ENCODE measurements at places on chromosomes 1 and 21. TPM values are rescaled to one million over a fixed set of nuclear protein-coding genes. Genes with fewer than 3 reads are reported as not detected.

DNA sequence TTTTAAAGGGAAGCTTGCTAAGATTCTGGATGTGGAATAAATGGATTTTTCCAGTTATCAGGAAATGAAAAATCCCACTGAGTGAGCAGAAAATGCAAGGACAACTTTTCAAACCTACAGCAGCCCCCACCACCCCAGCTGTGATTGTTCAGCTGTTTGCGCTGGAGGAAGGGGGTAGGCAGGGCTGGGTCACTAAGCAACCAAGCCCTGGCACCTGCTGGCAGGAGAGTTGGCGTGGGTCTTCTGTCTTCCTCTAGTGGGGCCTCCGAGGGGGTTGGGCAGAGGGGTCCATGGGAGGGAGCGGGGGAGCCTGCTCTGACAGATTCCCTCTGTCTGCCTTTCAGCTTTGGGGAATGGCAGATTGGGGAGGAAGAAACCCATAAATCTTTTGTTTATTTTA is 45.3 kb downstream of the EIF2D start:
- peaks cover 39% of the 10 kb centered on the region for H3K36me3 ChIP-seq
- no peak overlapping the region for H3K27ac ChIP-seq
- H3K27me3 ChIP-seq, result no peaks in the 10 kb centered on the region
- H3K4me3 ChIP-seq, result peak overlapping the region; percentile 54
- no peak for DNase-seq
- H3K4me1 ChIP-seq, result peaks cover 99% of the 10 kb centered on the region

AGBL4 gene
- total RNA-seq, result not detected

DNA sequence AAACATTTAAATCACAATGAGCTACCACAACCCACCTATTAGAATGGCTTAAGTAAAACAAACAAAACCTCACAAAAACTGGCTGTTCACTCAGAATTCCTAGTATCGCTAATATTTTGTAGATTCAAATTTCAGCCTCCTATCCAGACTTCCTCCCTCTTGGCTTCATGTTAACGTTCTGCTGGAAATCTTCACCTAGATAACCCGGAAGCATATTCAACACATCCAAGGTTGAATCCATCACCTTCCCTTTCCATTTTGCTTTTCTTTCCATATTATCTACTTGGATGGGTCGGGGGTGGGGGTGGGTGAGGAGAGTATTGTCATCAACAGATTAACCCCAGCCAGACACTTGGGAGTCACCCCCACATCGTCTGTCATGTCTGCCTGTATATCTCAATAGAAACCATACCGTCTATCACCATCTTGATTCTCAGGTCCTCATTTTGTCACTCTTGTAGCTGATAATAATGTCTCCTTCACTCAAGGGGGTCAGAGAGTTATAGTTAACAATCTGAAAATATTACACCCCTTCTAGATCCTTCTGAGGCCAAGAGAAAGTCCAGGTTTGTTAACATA is 1.7 kb upstream of the DPH5 start:
- no peaks in the 10 kb centered on the region for H3K27me3 ChIP-seq
- peak overlapping the region; percentile 94 for H3K4me3 ChIP-seq
- H3K4me1 ChIP-seq, result peaks cover 58% of the 10 kb centered on the region
- peak overlapping the region; percentile 78 for H3K27ac ChIP-seq
- no peak for DNase-seq

GRCh38 chr1:182649041-182649440 is 35.3 kb downstream of the RGS8 start:
- no peaks in the 10 kb centered on the region for H3K36me3 ChIP-seq
- no peaks in the 10 kb centered on the region for H3K4me1 ChIP-seq
- H3K27me3 ChIP-seq, result no peaks in the 10 kb centered on the region
- H3K27ac ChIP-seq, result no peak overlapping the region

DNA sequence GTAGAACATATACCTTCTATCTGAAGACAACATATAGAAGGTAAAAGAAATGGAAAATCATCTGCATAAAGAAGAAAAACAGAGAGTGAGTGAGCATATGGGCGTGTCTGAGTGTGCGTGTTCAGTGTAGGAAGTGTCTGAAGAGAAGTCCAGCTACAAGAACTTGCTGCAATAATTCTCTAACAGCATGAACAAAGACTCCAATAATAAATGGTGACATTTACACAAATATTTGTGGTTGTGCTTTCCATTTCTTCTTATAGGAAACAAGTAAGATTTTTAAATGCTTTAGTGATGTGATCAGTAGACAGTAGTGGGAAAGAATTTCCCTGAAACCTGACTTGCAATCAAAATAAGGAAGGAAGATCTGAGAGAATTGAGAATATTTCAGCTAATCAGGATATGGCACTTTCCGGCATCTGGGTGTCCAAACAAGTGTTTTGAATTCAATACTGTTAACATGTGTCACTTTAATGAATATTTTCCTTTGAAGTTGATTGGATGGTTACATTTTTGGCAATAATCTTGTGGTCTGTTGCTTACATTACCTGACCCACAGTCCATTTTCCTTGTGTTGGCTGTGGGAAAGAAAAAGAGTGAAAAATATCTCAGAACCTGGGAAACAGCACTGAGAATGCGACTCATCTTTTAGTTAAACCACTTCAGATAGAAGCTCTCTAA is 154.0 kb downstream of the TGFB2 start:
- H3K27me3 ChIP-seq, result no peaks in the 10 kb centered on the region
- no peaks in the 10 kb centered on the region for H3K36me3 ChIP-seq
- no peak for DNase-seq
- no peak overlapping the region for H3K4me3 ChIP-seq
- H3K4me1 ChIP-seq, result no peaks in the 10 kb centered on the region
- H3K27ac ChIP-seq, result no peak overlapping the region

GRCh38 chr1:15509586-15509985 is 14.4 kb downstream of the CASP9 start:
- peaks cover 5% of the 10 kb centered on the region for H3K36me3 ChIP-seq
- DNase-seq, result no peak
- H3K27ac ChIP-seq, result no peak overlapping the region

DNA sequence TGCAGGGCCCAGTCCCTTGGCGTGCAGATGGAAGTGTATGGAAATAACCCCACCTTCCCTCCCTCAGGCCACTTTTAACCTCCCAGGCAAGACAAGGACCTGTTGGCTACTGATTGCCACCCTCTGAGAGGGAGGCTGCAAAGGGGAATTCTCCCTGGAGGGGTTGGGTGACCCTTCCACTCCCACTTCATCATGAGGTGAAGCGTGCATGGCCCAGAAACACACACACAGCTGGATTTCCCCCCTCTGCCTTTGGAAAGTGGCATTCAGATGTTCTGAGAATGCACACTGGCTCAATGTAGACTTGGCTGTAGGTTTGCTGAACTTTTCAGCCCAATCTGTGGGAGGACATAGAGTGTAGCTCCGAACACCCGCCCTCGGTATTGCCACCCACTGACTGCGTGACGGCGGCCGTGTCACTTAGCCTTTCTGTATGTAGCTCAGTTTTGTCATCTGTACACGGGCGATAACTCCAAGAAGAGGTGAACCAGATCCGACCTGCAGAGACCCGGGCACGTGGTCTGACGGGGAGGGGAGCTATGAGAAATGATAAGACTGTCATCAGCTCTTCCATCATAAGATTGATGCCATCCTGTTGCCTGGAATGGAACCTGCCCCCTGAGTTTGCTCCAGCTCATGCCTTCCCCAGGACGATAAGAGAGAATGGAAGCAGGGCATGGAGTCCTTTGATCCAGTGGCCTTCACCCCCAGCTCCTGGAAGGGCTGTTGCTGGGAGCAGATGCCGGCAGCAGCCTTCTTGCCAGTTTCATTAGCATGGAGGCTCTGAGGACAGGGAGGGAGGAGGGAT is 19.3 kb downstream of the MIIP start:
- H3K4me1 ChIP-seq, result no peaks in the 10 kb centered on the region
- no peaks in the 10 kb centered on the region for H3K27me3 ChIP-seq
- no peaks in the 10 kb centered on the region for H3K36me3 ChIP-seq
- H3K27ac ChIP-seq, result no peak overlapping the region

RGS8 gene
- total RNA-seq, result not detected

DNA sequence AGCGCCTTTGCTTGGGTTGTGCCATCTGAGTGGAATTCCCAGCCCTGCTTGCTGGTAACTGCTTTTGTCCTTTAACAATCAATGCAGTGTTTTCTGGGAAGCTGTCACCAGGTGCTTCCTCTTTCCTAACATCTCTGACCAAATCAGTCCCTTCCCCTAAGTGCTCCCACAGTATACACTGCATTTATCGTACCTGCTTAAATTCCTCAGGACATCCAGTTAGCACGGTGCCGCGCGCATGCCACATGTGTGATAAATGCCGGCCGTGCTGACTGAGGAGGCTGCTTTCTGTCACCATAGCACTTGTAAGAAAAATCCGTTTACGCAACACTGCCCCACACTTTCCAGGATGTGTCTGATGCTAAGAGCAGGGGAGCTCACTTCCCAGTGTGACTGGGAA is 115.4 kb downstream of the BCAR3 start:
- no peak overlapping the region for H3K27ac ChIP-seq
- H3K4me3 ChIP-seq, result no peak overlapping the region
- H3K36me3 ChIP-seq, result no peaks in the 10 kb centered on the region
- no peak for DNase-seq
- no peaks in the 10 kb centered on the region for H3K27me3 ChIP-seq
- H3K4me1 ChIP-seq, result no peaks in the 10 kb centered on the region

NBPF12 gene
- total RNA-seq, result 11.3 TPM

GRCh38 chr1:7253118-7253480 is 467.8 kb downstream of the CAMTA1 start:
- no peaks in the 10 kb centered on the region for H3K36me3 ChIP-seq
- H3K27ac ChIP-seq, result no peak overlapping the region
- no peaks in the 10 kb centered on the region for H3K4me1 ChIP-seq
- no peaks in the 10 kb centered on the region for H3K27me3 ChIP-seq

GRCh38 chr1:92362970-92363369 is 64.1 kb downstream of the RPAP2 start:
- no peak for DNase-seq
- no peak overlapping the region for H3K4me3 ChIP-seq
- no peaks in the 10 kb centered on the region for H3K36me3 ChIP-seq
- no peak overlapping the region for H3K27ac ChIP-seq
- no peaks in the 10 kb centered on the region for H3K27me3 ChIP-seq

DNA sequence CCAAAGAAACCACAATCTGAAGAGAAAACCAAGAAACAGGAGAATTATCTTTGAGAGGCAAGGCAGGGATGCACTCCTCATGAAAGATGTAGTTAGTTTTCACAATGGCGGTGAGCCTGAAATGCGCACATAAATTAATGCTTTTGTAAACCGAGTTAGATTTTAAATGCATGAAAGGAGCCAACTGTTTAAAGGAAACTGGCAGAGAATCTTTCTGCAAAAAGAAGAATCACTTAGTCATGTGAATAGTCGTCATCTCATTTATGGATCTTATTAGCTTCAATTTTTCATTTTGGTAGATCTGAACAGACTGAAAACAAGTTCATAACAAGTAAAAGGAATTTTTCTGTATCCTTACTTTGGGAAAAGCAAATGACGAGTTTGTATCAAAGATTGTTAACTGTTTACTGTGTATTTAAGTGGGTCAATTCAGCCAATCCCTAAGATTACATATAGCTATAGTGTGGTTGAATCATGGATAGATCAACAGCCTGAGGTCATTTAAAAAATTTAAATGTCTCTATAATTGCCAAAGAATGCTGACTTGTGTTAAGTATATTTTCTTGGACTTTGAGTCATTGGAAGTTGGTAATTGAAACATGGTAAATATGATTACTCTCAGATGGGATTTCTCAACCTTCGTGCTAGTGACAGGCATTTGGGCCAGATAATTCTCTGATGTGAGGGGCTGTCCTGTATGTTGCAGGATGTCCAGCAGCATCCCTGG is 226.6 kb upstream of the KAZN start:
- no peak overlapping the region for H3K27ac ChIP-seq
- no peak for DNase-seq
- H3K27me3 ChIP-seq, result no peaks in the 10 kb centered on the region
- H3K36me3 ChIP-seq, result no peaks in the 10 kb centered on the region
- no peak overlapping the region for H3K4me3 ChIP-seq
- H3K4me1 ChIP-seq, result no peaks in the 10 kb centered on the region

DNA sequence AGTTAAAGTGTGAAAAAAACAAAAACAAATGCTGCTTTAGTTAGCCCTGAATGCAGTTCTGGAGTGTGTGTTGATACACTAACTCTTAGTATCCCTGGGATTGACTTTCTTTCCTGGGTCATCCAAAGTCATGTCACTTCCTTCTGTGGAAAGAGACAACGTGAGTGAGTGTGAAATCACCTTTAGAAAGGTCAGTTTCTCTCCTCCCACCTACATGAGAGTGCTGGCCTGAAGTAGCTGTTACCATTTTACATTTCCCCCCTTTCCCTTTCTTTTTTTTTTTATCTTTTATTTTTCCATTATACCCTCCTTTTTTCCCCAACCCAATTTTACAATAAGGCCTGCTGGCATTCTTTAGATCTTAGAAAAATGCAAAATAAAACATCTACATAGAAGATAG is 55.2 kb downstream of the CENPF start:
- no peak overlapping the region for H3K4me3 ChIP-seq
- H3K4me1 ChIP-seq, result no peaks in the 10 kb centered on the region
- H3K27me3 ChIP-seq, result no peaks in the 10 kb centered on the region
- DNase-seq, result no peak
- H3K36me3 ChIP-seq, result no peaks in the 10 kb centered on the region
- no peak overlapping the region for H3K27ac ChIP-seq

DNA sequence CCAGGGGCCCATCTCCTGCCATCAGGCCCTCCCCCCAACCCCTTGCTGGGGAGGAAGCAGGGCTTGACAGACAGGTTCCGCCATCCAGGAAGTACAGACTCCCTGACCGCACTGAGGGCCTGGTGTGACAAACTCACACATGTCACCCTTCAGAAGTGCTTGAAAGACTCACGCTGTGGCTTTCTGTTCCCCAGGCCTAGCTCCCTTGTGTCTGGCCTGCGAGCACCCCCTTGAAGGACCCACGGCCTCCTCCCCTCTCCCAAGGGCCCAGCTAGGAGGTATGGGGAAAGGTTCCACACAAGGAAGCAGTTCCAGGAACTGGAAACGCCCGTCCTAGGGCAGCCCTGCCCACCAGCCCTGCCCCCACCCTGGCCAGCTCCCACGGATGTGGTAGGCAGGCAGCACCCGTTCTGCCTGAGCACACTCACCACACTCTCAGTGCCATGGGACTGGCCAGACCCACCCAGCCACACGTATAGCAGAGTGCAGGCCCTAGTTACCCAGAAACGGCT is 26.7 kb downstream of the SLC2A1 start:
- peaks cover 74% of the 10 kb centered on the region for H3K4me1 ChIP-seq
- no peaks in the 10 kb centered on the region for H3K27me3 ChIP-seq
- H3K36me3 ChIP-seq, result peaks cover 39% of the 10 kb centered on the region
- DNase-seq, result peak; percentile 94
- H3K27ac ChIP-seq, result peak overlapping the region; percentile 77

GRCh38 chr1:96513136-96513535 is 208.4 kb upstream of the PTBP2 start:
- no peaks in the 10 kb centered on the region for H3K36me3 ChIP-seq
- no peak for DNase-seq
- no peaks in the 10 kb centered on the region for H3K4me1 ChIP-seq
- no peak overlapping the region for H3K27ac ChIP-seq
- no peak overlapping the region for H3K4me3 ChIP-seq
- H3K27me3 ChIP-seq, result no peaks in the 10 kb centered on the region

Data from CD8-positive, alpha-beta memory T cell (primary cell).